ENCODE measurements at places on chromosomes 2 and 18.

DNA sequence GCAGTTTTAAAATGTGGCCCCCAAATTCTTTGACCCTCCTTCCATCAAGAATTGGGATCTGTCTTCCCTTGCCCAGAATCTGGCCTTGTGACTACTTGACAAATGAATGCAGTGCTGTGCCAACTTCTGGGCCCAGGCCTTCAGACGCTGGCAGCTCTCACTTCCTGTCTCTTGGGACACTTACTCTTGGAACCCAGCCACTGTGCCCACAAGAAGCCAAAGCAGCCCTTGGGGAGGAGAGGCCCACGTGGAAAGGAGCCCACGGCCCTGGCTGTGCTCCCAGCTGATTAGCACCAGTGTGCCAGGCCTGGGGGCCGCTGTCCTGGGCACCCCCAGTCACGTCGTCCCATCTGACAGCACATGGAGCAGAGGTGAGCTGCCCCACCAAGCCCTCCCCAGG is 56.6 kb downstream of the RPL37A start:
- H3K27ac ChIP-seq = no peak overlapping the region
- no peaks in the 10 kb centered on the region for H3K4me1 ChIP-seq
- DNase-seq = no peak
- no peak overlapping the region for H3K4me3 ChIP-seq

- H3K4me1 ChIP-seq = peaks cover 25% of the 10 kb centered on the region
- H3K27ac ChIP-seq = no peak overlapping the region
- no peak for DNase-seq
- no peaks in the 10 kb centered on the region for H3K36me3 ChIP-seq
These were observed 5.9 kb upstream of the NARS1 start for GRCh38 chr18:57627488-57627887.

GRCh38 chr2:164054651-164055050 is 318.8 kb upstream of the FIGN start:
- DNase-seq = no peak
- H3K4me1 ChIP-seq = no peaks in the 10 kb centered on the region
- no peaks in the 10 kb centered on the region for H3K36me3 ChIP-seq
- no peak overlapping the region for H3K4me3 ChIP-seq
- H3K27me3 ChIP-seq = no peaks in the 10 kb centered on the region
- H3K27ac ChIP-seq = no peak overlapping the region

DNA sequence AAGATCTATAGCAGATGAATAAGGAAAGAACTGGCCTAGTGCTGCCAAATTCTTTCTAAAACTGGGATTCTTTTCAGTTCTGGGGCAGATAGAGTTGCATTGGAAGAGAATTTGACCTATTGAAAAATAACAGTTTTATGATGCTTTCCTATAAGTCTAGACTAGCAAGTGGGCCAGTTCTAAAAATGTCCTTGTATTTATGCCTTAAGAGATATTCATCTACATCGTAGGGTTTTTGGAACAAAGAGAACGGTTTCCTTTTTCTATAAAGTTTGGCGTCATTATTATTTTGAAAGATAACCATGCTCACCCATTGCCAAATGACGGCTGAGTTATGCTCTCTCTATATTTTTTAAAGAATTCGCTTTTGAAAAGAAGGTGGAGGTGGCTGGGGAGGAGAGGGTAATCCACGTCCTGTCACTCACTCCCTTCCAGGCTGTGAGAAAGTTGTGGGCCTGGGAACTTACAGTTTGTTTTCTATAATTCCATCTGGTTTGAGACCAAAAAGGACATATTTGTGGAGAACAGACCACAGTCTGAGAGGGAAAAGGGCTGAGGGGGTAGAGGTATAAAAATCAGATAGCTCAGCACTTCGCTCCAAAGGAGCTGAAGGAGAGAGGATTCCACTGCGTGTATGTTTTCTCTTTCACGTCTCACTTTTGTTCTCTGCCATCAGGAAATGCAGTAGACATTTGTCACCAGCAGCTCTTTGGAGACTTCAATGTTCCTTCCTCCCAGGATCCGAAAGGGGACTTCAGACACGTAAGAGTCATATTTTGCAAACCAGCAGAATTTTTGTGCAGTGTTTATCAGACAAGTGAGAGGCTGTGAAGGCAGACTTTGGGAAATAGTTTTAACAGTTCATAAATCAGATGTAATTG is 281.9 kb upstream of the FN1 start:
- H3K4me3 ChIP-seq = no peak overlapping the region
- H3K4me1 ChIP-seq = no peaks in the 10 kb centered on the region
- H3K36me3 ChIP-seq = no peaks in the 10 kb centered on the region

- H3K4me3 ChIP-seq = no peak overlapping the region
- no peaks in the 10 kb centered on the region for H3K36me3 ChIP-seq
- no peak overlapping the region for H3K27ac ChIP-seq
- no peaks in the 10 kb centered on the region for H3K4me1 ChIP-seq
- DNase-seq = no peak
These were observed 8.6 kb upstream of the PLEKHM3 start for GRCh38 chr2:208033701-208034502.

- no peaks in the 10 kb centered on the region for H3K36me3 ChIP-seq
- DNase-seq = no peak
- no peak overlapping the region for H3K27ac ChIP-seq
- no peaks in the 10 kb centered on the region for H3K27me3 ChIP-seq
These were observed 1097.2 kb upstream of the CNTNAP5 start for GRCh38 chr2:122927710-122928557.

DNA sequence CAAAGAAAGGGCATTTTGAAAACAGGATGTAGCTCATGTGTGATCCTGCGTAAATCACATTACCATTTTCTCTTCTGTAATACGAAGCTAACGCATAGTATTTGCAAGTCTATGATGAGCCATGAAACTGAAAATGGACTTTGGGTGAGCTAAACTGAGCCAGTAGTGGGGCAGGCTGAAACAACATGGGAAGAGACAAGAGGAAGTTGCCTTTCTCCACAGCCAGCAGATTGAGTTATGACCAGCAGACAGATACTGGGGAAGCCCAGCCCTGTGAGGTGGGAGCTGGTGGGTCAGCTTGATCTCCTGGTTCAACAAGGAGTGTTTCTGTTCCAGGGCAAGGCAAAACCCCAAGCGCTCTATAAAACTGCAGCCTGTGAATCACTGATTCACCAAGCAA is 11.8 kb downstream of the CYRIA start:
- H3K36me3 ChIP-seq = no peaks in the 10 kb centered on the region
- H3K4me3 ChIP-seq = no peak overlapping the region
- H3K27me3 ChIP-seq = no peaks in the 10 kb centered on the region
- no peak for DNase-seq
- H3K27ac ChIP-seq = no peak overlapping the region

Measured in CD4-positive, alpha-beta memory T cell (primary cell).